ENCODE measurements at places on chromosomes 2 and 18. TPM values are rescaled to one million over a fixed set of nuclear protein-coding genes. Genes with fewer than 3 reads are reported as not detected.

GRCh38 chr2:207988975-207989374 lies 36.4 kb downstream of the PLEKHM3 start:
- no peak for DNase-seq

Gene PLEKHH2
- total RNA-seq = 1.7 TPM

DNA sequence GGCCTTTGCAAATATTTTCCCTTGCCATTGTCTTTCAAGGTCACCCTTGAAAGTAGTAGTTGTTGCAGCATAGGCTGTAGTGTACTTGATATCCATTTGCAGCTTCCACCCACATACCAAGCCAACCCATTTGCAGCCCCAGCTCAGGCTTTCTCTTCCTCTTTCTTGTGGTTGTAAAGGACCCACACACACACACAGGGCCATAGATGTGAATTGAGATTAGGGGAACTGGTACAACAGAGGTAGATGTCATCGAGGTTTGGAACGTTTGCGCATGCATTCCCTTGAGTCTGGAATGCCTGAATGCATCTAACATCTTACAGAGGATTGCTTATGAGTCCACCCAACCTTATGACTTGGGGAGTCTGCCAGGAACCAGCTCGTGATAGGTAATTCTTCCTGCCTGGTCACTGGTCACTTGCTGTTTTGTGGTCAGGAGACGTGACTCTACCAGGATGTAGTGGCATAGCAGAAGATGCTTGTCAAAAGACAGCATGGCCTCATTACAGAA lies 91.9 kb downstream of the MRPS9 start:
- no peak for DNase-seq

- no peak for DNase-seq
Measured at GRCh38 chr2:64210816-64211215, 66.6 kb upstream of the PELI1 start.

- DNase-seq = peak; percentile 95
Measured at GRCh38 chr18:73691118-73691517, 456.5 kb downstream of the FBXO15 start.

DNA sequence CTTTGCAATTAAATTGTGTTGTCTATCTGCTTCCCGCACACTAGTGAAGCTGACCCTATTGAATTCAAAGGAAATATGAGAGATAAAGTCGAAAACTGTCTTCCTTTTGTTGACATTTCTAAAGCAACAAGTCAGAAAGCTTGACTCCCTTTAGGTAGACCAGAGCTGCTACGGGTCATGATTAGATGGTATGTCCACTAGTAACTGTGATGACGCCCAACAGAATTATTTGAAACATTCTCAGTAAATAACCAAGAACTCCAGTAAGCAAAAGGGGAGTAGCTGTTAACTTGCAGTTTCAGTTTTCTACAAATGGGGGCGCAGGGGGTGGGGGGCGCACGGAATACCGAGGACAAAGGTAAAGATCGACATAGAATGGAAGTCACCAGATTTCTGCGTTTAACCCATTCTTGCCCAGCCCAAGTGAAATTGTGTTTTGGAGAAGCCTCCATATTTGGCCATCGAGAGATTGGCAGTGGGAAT lies 56.4 kb downstream of the CRIM1 start:
- DNase-seq = no peak

DNA sequence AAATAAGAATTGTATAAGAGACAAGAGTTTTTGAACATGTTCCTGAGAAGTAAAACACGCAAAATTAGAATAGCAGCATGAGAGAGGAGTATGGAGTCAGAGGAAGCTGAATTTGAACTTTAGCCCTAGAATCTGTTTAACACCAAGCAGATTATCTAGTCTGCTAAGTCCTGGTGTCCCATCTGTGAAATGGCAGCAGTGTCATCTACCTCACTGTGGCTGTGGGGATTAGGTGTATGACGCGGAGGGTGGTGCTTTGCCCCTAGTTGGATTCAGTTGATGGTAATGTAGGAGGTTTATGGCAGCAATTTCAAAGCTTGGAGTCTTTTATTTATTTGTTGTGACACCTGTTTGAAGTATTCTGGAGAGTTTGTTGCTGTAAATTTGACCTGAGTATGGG lies 79.2 kb downstream of the ZNF532 start:
- no peak for DNase-seq

- DNase-seq = no peak
Measured at GRCh38 chr2:201891676-201892075, 85.3 kb downstream of the CDK15 start.

Gene RAPGEF4
- 3.2 TPM for total RNA-seq

DNA sequence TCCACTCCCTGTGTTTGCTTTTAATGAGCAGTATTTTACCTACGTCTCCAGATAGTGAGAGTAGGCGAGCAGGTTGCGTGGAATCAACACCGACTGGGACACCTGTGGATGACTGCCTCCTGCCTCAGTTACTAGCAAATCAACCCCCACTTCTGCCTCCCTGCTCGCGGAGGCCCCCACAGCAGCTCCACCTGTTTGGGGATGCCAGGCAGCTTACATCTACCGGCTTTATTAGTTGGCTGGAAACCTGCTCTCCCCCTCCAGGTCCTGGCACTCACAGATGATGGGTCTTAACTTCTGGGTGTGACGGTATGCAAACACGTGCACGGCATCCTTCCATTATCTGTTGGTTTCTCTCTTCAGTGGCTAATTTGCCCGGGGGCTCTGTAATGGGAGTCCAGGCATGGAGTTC lies 164.4 kb upstream of the SESTD1 start:
- DNase-seq = no peak
